Effector CD4-positive, alpha-beta T cell (primary cell): ENCODE measurements at places on chromosomes 11 and 22.

- DNase-seq = no peak
These were observed 104.9 kb downstream of the FAM76B start for GRCh38 chr11:95684701-95685100.

DNA sequence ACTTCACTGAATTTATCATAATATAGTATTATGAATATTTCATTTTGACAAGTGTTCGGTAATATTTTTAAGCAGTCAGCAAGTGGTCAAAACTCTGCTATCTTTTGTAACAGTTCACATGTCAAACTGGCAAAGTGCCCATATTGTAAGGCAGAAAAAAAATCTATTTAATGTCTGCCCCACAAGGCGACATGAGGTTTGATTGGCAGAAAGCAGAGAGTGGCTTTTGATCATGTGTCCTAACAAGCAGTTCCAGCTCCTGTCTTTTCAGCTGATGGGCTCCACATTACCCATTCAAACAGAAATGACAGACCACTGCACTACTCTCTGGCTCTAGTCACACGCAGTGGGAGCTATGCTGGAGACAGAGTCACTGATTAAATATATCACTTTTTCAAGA, 59.0 kb downstream of the SOX6 start:
- no peak for DNase-seq

DNA sequence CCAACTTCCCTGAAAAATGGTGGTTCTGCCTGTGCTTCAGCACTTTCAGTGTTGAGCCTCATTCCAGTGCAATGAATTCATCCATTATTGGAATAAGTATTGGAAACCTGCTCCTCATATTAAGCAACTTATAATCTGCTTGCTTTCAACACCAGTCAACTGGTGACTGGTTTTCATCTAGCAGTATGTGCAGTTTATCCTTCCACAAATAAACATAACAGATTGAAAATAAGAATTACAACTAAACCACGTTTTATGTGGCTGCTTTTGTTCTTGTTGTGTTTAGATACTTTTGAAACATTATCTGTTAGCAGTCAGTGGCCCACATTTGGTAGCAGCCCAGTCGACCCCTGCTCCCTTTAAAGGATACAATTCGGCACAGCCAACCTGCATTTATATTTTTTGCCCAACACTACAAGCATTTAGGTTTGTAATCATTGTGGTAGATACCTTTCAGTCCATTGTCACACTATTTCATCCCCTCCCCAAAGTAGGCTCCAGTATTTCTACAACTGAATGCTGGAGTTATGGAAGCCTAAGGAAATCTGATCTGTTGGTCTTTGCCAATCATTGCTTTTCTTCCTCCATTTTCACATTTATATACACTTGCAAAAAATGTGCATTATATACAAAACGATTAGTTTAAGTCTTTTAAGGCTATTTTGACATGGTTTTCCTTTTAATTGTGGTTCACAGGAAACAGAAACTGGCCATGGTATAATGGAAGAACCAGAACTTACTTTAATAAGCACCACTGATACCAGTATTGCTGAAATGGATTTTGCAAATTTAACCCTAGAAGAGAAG, 13.1 kb downstream of the TAF1D start:
- DNase-seq = no peak

GRCh38 chr11:17445240-17445795, 31.3 kb downstream of the ABCC8 start:
- DNase-seq = no peak

GRCh38 chr11:128759168-128759567, 65.3 kb downstream of the FLI1 start:
- no peak for DNase-seq
